A673 (cell line): ENCODE measurements at places on chromosomes 4 and X.
A peak's percentile ranks its signal among the peaks of the same experiment; 100 is the strongest.

DNA sequence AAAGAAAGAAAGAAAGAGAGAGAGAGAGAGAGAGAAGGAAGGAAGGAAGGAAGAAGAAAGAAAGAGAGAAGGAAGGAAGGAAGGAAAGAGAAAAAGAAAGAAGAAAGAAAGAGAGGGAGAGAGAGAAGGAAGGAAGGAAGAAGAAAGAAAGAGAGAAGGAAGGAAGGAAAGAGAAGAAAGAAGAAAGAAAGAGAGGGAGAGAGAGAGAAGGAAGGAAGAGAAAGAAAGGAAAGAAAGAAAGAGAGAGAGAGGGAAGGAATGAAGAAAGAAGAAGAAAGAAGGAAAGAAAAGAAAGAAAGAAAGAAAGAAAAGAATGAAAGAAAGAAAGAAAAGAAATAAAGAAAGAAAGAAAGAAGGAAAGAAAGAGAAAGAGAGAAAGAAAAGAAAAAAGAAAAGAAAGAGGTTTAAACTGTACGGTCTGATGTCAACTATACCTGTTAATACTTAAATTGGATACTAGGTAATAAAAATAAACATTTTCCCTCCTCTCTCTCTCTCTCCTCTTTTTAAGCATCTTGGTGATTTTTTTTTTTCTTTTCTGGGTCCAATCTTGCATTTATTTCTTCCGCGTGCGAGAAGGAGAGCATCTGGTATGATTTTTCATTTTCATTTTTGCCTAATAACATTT lies 93.8 kb downstream of the CRLF2 start:
- DNase-seq, result no peak

- DNase-seq, result no peak
Measured at GRCh38 chrX:20254712-20255299, 11.9 kb downstream of the RPS6KA3 start.

DNA sequence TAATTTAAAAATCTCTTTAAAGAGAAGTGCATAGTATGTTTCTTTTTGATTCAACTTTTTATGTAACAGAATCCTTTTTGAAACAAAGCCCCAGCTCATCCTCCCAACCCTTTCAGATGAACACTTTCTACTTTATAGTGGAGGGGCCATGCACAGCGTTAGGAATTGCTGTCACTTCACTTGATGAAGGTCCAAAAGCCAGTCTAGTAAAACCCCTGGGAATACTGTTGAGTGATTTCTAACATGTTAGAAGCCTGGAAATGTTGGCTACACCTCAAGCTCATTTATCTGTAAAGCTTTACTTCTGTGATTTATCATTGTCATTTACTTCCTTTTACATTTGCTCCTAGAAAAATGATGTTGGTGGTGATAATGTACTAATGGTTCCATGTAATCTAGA lies 1608.9 kb upstream of the TENM3 start:
- no peak for DNase-seq

- peak; percentile 28 for DNase-seq
Measured at GRCh38 chrX:136272325-136272724, 21.1 kb upstream of the MAP7D3 start.

DNA sequence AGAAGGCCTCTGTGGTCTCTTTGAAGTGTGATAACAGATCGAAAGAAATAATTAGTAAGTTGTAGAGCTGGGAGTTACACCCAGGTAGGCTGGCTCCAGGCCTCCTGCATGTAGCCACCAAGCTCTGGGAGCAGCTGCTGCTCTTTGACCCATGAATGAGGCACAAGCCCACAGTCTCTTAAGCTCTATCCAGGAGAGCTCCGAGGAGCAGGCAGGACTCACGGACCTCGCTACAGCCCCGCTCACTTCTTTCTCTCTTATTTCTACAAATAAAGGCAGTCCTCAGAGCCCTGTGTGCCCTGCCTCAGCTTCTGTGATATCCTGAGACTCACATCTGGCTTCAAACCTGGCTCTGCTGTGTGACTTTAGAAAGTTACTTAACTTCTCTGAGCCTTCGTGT lies 86.9 kb downstream of the EVC start:
- no peak for DNase-seq

GRCh38 chr4:26321373-26322221 lies 783 bp downstream of the RBPJ start:
- peak; percentile 45 for DNase-seq

- DNase-seq, result no peak
Measured at GRCh38 chr4:36753048-36753447, 471.6 kb downstream of the DTHD1 start.

- DNase-seq, result no peak
Measured at GRCh38 chrX:53550756-53551463, 116.7 kb upstream of the HSD17B10 start.

DNA sequence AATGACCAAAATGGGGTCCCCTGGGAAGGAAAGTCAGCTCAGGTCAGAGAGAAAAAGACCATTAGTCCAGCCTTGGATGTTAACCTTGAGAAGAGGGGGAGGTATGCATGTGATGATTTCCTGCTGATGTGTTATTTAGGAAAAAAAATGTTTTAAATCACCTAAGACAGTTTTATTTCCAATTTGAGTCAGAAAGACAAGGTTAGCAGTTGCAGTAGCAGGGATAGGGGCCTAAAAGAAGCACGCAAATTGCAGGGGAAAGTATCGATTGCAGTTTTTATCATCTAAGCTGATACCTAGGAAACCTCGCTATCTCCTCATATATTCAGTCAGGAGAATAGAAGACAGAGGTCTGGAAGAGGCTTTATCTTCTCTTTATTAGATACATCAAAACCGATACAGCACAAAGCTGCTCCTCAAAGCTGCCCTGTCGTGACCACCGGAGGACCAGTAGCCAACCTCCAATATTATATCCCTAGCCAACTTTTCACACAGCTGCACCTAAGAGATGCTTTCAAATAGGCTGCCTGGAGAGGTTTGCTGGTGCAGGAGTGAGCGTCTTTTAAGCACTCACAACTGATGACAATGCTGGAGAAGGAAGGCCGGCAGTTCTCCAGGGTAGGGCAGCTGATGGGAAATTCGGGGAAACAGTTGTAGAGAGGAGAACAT lies 289.4 kb downstream of the INPP4B start:
- no peak for DNase-seq

DNA sequence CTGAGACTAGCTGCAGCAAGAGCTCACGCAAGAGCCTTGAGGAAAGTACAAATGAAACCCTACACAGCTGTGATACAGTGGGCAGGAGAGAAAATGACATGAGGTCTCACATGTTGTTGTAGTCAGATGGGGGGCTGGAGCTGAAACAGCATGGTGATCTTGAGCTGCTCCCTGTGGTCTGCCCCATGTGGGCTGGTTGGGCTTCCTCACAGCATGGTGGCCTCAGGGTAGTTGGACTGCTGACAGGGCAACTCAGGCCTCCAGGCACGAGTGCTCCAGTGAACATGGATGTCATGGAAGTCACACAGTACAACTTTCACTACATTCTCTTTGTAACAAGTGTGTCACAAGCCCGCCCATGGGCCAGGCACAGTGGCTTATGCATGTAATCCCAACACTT lies 3.4 kb upstream of the MAN2B2 start:
- DNase-seq, result no peak

DNA sequence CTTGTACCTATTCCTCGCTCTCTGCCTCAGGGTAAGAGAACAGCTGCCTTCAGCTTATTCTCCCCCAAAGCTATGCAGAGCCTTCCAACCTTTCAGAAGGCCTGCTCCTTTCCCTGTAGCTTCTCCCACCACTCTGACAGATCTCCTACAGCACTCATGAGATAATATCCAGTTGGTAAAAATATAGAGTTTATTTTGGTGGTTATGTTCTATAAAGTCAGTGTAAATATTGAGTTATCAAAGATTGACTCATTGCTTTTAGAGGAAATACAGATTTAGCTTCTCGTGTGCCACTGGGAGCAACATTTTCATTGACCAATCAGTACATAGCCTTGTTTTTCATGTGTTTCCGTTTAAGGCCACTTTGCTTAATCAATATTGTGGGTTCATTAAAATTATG lies 216.2 kb upstream of the TECRL start:
- no peak for DNase-seq

- DNase-seq, result no peak
Measured at GRCh38 chr4:119598521-119598920, 30.1 kb downstream of the PDE5A start.

DNA sequence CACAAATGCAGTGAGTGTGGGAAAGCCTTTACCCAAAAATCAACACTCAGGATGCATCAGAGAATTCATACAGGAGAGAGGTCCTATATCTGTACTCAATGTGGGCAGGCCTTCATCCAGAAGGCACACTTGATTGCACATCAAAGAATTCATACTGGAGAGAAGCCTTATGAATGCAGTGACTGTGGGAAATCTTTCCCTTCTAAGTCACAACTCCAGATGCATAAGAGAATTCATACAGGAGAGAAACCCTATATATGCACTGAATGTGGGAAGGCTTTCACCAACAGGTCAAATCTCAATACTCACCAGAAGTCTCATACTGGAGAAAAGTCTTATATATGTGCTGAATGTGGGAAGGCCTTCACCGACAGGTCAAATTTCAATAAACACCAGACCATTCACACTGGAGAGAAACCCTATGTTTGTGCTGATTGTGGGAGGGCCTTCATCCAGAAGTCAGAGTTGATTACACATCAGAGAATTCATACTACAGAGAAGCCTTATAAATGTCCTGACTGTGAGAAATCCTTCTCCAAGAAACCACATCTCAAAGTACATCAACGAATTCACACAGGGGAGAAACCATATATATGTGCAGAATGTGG lies 79.3 kb downstream of the ZNF81 start:
- DNase-seq, result no peak

GRCh38 chr4:153497988-153498967 lies 32.1 kb downstream of the TMEM131L start:
- DNase-seq, result no peak

DNA sequence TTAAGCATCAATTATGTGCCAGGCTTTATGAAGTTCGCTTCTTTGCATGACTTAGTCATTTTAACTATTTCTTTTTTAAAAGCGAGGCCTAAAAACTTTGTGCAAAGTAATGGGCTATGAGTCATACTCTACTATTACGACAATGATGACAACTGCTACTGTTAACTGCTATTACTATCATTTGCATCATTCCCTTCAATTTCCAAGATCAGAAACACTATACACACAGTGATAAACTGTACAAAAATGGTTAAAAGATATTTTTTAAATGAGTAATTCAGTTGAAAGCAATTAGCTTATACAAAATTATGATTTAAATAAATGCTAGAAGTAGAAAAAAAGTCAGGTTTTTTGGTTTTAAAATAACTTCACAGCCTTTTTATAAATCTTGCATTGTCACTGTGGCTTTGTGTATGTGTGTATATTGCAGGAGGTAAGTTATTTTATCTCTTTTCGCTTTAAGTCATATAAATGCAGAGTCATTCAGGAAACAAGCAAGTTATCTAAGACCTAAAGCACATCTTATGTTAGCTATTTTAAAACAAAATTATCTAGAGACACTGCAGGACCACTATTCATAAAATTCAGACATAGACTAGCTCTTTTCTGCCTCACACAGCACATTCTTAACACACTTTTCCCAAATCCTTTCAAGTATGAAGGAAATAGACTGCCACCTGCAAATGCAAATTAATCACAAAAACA lies 18.5 kb upstream of the CXCL3 start:
- DNase-seq, result peak; percentile 45

- DNase-seq, result no peak
Measured at GRCh38 chrX:109952985-109953905, 49.7 kb upstream of the TMEM164 start.

DNA sequence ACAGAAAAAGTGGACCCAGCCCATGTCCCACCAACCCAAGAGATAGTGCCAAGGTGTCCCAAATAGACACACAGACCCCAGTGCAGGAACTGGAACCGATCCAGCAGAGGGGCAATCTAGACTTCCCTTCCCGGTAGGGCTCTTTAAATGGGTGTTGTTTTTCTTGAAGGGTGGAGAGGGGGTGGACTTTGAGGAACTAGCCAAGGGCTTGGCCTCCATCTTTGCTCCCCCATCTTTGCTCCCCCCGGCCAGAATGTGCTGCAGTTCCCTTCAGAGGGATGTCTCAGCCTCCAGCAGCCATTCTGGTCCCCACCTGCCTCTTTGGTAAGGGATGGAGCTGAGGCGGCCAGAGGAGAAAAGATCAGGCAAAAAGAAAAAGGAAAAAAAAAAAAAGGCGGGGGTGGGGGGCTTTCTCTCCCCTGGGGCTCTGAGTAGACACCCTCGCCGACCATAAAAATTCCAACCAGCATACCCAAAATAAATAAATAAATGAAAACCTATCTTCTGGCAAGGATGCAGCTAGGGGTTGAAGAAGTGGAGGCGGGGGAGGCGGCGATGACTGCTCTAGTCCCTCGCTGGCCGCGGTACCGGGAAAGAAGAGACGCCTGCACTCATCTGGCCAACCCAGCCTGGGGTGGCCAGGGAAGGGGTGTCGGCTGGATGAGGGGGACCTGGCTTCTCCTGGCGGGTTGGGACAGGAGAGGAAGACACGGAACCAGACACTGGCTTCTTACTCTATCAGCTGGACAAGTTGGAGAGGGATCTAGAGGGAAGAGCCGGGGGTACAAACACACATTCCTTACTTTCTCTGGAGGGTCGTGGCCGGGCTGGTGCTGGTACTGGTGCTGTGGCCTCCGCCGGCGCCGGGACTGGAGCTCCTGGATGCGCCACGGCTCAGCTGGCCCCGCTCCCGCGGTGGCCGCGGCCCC lies 38.5 kb upstream of the IQSEC2 start:
- no peak for DNase-seq

DNA sequence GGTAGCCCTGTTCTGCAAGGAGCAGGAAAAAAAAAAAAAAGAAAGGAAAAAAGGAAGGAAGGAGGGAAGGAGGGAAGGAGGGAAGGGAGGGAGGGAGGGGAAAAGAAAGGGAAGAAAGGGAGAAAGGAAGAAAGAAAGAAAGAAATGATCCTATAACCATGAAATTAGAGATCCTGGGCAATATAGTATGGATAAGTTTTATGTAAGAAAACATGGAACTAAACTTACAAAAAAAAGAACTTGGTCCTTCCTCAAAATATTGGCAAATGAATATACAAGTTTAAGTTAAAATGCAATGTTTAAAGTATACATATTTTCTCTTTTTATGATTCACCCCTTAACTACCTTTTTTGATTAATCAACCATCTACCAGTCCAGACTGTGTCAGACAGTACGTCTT lies 18.9 kb downstream of the BBS7 start:
- no peak for DNase-seq

DNA sequence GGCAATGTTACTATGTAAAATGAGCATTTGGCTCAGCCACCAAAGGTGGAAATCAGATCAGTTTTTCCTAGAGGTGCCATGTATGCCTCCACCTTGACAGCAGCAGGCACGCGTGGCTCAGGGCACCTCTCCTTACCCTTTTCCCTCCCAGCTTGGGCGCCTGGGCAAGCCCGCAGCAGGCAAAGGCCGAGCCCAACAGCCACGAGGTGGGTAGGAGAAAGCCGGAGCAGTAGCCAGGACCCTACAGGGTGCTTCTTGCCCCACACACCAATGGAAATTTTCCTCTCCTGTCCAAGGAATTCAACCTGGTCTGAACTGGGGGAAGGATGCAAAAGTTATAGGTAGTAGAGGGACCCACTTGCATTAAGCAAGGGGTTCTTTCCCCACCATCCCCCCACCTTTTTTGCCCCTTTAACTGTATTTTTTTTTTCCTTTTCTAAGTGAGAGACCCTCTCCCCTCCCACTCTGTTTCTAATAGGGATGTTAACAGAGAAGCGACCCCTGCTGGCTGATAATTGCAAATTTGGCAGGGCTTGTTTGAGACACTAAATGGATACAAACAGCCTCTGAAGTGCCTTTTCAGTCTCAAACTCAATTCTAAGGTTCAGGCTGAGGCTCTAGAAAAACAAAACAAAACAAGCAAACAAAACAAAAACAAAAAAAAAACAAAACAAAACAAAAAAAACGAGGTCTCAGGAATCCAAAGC lies 895.1 kb downstream of the PCDH18 start:
- DNase-seq, result peak; percentile 38
